Immature natural killer cell (primary cell): ENCODE measurements at places on chromosomes 13 and 19. TPM values are rescaled to one million over a fixed set of nuclear protein-coding genes. Genes with fewer than 3 reads are reported as not detected.

GRCh38 chr19:55489711-55490477 lies 1.7 kb downstream of the SSC5D start:
- no peak for DNase-seq

- DNase-seq = no peak
Observed at GRCh38 chr19:15396436-15396835, 16.8 kb upstream of the AKAP8 start.

DNA sequence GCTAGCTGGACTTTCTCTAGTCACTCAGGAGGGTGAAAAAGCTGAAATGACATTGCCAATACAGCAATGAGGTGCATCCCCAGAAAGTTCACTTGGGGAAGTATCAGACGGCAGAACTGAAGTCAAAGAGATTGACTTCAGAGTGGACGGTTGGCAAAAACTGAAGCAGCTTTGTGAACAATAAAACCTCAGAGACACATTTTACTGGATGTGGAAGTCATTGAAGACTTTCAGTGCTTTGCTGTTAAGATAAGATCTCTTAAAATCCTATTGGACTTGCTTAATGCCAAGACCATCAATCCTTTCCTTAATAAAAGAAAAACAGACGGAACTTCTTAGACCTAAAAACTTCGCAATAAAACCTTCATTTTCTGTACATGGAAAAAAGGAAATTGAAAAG lies 103.7 kb downstream of the ABCC4 start:
- DNase-seq = no peak

- no peak for DNase-seq
Observed at GRCh38 chr13:42364613-42365000, 92.7 kb downstream of the AKAP11 start.

GRCh38 chr19:48102870-48103751 lies 7.5 kb downstream of the PLA2G4C start:
- DNase-seq = peak; percentile 21

- no peak for DNase-seq
Observed at GRCh38 chr19:38496603-38497487, 63.4 kb downstream of the RYR1 start.

GRCh38 chr13:101556676-101557123 lies 104.2 kb downstream of the ITGBL1 start:
- no peak for DNase-seq

- DNase-seq = peak; percentile 2
Observed at GRCh38 chr13:53200498-53201453, 172.2 kb downstream of the OLFM4 start.

DNA sequence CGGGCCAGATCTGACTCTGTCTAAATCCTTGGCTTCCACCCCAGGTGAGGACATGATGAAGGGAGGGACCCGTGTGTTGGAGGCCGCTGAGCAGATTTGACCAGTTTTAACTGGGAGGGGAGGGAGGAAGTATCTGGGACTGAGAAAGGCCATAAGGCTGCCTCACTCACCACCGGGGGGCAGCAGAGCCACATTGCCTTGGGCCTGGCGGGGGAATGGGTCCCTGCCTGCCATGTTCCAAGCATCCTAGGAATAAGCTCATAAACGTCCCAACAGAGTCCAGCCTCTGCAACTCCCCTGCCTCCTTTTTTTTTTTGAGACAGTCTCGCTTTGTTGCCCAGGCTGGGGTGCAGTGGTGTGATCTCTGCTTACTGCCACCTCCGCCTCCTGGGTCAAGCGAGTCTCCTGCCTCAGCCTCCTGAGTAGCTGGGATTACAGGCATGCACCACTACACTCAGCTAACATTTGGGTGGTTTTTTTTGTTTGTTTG lies 15.5 kb downstream of the MAST3 start:
- DNase-seq = peak; percentile 75

GRCh38 chr13:46615888-46616531 lies 63.0 kb downstream of the LRCH1 start:
- DNase-seq = no peak

Gene NECTIN2
- polyA plus RNA-seq = 0.09 TPM

Gene PRTN3
- polyA plus RNA-seq = not detected

Gene SIGLECL1
- not detected for polyA plus RNA-seq

Gene ACTMAP
- polyA plus RNA-seq = not detected

Gene PSG6
- not detected for polyA plus RNA-seq
